Large intestine (tissue), 12 donors: ENCODE measurements at places on chromosomes 16 and 17.
A peak's percentile ranks its signal among the peaks of the same experiment; 100 is the strongest.

GRCh38 chr17:32311028-32311536, 30.9 kb downstream of the C17orf75 start:
- DNase-seq: peak; percentile 16

GRCh38 chr17:6857904-6858303, 26.4 kb upstream of the TEKT1 start:
- DNase-seq: no peak

DNA sequence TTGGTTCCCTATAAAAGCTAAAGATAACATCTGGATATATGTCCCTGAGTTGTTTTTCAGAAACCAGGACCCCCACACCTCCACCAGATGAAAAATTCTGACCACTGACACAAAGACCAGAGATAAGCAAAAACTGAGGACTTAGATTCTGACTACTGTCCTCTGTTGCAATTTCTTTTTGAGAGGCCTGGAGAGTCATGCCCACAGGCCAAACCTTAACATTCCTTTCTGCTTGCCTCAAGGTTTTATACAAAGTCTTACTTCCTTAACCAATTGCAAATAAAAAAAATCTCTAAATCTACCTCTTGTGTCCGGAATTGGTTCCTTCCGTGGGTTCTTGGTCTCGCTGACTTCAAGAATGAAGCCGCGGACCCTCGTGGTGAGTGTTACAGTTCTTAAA, 228.5 kb downstream of the ABCC12 start:
- DNase-seq: no peak

DNA sequence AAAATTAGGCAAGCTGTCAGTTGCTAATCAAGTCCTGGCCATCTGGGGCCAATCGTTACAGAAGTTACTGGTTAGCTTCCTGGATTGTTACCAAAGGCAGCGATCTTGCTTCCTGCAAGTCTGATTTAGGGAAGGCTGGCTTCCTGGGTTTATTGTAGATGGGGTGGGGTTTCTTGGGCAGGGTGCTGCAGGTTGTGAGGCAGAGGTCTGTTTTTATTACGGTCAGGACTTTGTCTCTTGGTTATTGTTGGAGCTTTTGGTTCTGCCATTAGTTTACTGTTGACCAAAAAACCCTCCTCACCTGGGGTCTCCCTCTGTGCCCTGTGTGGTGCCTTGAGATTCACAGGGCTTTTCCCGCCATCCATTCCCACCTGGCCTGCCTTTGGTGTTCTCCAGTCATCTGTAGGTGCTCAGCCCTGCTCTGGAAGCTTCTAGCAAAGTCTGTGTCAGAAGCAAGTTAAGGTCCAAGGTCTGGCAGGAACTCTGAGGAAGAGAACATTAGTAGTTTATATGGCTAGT, 36.9 kb downstream of the SLC47A1 start:
- peak; percentile 73 for DNase-seq

DNA sequence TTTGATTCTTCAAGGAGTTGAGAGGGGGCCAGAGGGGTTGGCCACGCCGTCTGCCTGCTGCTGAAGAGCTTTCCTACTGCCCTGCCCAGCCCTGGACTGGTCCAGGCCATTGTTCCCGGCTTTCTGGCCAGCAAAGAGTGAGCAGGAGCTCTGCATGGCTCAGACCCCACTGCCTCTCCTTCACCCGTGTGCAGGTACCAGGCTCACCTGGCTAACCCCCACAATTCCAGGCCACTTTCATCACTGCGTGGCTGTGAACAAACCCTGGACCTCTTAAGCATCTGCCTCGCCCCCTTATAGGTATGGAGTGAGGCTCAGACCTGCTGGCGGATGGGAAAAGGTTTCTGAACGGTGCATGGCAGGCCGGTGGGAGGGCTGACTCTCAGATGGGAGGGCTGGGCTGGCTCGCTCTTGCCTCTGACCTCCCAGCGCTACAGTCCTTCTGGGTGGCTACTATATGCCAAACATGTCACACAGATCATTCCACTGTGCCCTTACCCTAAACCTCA, 8.9 kb downstream of the ZNF319 start:
- DNase-seq: no peak

DNA sequence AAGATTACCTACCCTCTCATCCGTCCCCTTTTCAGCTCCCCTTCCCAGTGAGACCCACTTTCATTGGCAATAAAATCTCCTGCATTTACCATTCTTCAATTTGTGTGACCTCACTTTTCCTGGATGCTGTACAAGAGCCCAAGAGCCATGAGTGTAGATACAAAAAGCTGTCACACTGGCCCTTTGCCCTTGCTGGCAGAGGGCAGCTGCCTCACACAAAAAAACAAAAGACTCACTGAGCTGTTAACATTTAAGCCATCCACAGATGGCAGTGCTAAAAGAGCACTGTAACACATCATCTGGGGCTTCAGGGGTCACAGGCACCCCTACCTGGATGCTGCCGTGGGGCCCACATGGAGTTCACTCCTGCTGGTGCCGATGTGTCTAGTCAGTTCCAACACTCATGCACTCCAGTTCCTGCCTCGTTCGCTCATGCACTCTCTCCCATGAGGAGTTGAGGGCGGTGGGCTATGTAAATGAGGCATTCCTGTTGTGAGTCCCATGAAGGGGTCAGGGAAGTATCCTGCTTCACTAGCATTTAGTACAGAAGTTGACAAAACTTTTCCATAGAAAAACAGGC, 123.1 kb downstream of the CA10 start:
- DNase-seq: no peak
